ENCODE measurements at places on chromosomes 1 and 21.
A peak's percentile ranks its signal among the peaks of the same experiment; 100 is the strongest.

GRCh38 chr21:45984584-45985095 is 3.1 kb downstream of the COL6A1 start:
- no peak for DNase-seq

DNA sequence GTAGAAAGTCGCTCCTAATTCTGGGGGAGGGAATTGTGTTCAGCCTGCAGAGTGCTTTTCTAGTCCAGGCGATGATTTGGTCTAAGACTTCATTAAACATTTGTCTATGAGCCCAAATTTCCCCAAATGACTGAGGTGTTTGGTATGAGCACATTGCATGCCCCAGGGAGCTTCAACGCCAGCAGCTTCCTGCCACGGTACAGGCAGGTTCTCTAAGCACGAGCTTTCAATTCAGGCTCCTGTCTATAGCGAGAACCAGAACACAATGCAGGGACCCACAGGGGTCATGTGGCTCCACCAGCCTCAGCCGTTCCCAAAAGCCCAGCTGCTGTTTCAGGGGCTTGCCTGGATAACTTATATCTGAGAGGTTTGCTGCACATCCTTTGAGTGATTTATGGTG is 34.1 kb upstream of the H6PD start:
- DNase-seq, result no peak

DNA sequence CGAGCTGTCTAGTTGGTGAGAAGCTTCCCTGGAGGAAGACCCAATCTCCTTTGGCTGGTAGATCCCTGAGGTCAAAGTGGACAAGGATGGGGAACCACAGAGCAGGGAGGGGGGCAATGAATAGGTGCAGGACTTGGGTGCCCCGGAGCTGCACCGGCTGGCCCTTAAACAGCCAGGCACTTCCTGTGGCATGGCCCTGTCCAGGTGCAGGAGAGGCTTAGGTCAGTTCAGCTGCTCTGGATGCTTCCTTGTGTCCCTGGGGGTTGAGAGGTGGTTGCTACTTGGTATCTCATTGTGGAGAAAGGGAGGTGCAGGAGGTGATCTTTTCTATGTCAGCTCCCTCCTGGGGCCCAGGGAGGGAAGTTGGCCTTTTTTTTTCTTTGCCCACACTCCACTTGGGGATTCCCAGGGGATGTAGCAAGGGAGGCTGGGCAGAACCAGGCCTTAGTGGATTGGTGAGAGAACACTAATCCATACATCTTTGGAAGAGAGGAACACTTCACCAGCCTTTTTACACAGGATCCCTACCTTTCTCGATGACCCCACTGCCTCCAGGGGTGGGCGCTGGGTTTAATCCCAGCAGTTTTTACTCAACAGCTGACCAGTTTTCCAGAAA is 1.2 kb upstream of the ST3GAL3 start:
- no peak for DNase-seq

DNA sequence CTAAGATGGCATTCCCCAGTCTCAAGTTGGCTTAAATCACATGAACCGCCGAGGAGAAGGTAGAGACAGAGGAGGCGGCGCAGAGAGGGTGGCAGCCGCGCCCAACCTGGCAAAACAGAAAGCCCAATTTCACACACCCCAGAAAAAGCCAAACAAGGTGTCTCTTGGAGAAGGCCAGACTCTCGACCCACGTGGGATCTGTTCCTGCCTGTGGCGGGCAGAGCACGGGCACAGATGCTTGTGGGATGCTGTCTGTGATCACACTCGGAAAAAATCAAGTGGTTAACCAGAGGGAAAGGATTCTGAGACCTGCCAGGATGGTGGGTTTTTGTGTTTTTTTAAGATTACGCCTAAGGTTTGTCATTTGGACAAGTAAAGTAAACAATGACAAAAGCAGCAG is 80.7 kb downstream of the MRPL37 start:
- no peak for DNase-seq

DNA sequence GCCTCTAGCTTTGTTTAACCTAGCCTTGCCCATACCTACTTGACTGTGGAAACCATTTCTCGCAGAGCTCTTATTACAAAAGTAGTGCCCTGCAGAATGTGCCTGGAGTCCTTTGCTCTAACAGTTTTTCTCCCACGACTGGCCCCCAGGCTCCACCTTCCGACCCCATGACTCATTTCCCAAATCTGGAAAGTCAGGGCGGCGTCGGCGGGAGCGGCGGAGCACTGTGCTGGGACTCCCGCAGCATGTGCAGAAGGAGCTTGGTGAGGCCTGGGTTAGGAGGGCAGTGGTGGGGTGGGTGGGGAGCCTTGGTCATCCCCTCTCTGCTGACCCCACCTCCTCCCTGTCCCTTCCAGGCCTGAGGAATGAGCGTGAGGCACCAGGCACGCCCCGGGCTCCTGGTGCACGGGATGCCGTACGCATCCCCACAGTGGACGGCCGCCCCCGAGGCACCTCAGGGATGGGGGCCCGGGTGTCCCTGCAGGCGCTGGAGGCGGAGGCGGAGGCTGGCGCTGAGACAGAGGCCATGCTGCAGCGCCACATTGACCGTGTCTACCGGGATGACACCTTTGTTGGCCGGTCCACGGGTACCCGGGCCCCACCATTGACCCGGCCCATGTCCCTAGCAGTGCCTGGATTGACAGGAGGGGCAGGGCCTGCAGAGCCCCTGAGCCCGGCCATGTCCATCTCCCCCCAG is 47.5 kb downstream of the YARS1 start:
- DNase-seq, result no peak

DNA sequence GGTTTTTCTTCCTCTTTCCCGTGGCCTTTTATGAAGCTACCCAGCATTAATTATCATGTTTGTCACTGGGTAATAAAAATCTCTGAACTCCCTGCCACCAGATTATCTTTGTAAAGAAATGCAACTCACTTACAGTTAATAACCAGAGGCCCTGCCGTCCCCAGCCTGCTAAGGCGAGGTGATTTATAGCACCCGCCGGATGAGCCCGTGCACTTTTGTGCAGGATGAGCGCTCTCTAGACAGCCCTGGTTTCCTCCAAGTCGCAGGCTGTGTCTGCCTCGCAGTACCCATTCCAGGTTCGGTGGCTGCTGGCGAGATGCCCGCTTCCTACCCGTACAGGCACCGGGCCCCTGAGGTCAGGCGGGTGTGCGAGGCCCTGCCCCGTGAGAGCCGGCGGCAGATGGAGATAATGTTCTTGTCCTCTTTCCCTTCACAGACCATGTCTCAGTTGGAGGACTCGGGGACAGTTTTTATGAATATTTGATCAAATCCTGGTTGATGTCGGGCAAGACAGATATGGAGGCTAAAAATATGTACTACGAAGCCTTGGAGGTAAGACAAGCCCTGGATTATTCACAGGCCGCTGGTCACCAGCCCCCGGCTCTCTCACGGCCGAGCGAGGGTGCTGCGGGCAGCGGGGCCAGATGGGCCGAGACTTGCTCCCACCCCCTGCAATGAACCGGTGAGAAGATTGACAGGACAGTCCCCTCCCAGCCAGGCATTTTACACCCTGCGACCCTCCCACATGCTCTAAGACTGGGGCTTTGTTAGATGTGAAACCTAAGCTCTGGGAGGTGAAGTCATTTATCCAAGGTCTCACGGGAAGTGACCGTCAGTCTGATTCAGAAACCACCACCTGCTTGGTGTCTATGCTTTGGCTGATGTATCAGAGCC is 28.5 kb upstream of the SELENON start:
- DNase-seq, result no peak

DNA sequence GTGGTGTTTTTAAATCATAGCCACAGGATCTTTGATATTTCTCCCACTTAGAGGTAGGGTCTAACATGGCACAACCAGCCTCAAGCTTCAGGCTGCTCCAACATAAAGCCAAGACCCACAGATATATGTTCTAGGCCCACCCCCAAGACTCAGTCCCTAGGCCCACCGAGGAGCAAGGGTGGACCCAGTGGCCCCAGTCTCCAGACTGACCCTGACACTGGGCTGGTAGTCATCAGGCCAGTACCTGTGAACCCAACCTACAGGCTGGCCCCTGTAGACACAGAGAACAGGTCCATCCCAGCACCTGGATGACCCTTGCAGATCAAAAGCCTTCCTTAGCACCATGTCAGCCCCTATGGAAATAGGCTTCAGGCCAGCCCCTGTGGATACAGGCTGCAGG is 60.5 kb downstream of the NEGR1 start:
- DNase-seq, result no peak

DNA sequence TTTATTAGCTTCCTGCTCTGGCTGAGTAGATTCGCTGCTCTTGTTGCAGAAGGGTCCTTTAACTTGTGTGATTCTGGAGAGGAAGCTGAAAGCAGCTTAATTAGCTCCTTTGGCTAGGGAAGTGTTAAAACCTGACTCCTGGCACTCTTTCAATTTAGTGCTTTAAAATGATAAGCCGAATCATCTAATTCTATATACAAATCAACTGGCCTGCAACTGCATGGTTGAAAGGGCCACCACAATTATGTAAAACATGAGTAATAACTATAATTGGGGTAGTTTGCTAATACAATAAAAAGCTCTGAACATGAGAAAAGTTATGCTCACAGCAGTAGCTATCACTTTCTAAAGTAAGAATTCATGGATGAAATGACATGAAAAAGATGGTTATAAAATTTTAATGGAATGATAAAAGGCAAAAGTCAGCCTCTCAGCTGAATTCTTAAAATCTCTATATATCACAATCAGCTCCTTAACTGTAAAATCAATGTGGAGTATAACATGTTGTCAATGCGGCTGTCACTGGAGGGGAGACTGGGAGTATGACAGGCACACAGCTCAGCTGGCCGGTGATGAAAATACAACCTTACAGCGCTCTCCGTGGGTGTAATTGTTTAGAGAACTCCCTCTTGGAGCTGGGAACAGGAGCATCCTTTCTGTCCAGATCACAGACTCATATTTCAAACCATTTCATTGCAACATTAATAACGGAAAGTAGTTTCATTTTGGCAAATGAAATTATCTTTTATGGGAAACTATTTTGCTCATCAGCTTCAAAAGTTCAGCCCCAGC is 324.4 kb downstream of the KCTD3 start:
- DNase-seq, result no peak

DNA sequence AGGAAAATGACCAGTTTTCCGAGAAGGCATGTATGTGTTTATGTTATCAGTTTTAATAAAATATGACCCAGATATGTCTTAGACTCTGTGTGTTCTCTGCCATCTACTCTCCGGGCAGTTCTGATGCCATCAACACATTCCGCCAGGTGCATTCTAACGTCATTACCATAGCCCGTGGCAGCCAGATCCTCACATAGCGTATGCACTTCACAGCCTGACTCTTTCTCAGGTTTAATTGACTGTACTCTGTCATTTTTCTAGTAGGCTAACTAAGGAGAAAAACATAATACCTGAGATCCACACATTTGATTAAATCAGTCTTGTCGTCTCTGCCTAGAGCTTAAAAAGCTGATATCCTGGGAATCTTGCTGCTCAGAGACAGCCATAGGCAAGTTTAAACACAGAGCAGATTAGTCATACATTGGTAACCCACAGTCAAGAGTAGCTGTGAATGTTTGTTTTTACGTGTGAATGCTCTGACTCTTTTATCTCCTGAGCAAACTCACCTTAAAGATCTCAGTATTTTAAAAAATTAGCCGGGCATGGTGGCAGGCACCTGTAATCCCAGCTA is 175.9 kb downstream of the GREM2 start:
- no peak for DNase-seq

DNA sequence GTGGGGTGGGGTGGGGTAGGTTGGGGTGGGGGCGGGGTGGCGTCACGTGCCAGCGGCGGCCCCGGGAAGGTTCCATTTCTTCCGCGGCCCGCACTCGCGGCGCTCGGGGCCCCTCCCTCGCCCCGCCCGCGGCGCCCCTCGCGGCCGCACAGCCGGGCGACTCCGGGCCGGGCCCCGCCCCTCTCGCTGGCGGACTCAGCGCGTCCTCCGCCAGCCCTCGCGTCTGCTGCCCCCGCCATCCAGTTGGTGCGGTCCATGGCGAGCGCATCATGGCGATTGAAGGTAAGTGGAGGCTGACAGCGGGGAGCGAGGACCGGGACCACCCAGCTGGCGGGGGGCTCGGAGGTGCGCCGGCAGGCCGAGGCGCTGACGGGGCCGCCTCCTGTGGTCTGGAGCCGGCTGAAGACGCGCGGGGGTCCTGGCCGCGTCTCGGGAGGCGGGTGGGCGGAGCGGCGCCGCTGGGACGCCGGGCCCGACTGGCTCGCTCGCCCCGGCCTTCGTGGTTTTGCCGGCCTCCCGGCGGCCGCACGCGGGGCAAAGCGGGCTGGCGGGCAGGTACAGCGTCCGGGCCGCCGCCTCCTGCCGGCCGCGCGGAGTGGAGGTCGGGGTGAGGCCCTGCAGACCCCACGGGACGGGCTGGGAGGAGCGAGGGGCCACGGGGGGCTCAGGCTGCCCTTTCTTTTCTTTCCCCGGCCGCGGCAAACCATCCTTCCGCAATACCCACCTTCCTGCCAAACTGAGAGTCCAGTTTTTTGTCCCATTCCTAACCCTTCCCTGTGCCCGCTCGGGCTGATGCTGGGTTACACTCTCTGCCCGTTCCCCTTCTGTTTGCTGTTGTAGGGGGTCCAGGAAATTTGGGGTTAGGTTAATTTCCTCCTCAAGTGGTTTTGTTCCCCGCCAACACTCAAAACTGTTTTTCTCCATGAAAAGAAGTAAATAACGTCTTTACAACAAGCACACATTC is at the start of gene SYT14:
Gene SYT14 (plus strand): TSS at position 222 of the 964 bp plus-strand sequence. CDS start 48 bp downstream, at position 270.
- peak; percentile 1 for DNase-seq

DNA sequence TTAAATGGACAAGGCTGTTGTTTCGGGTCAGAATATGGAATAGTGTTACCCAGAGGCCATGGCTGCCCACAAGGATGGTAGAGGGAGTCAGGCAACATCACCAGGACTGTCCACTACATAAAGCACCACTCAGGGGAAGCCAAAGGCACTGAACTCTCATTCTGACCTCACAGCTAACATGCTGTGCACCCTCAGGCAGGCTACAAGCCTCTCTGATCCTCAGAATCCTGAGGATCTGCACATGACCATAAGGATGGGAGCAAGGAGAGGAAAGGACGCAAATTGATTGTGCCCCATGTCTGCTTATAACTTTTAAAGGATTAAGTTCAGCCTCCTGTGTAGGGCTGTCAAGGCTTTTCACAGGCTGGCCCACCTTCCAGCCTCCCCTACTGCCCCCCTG is 38.7 kb downstream of the PLEKHA6 start:
- no peak for DNase-seq

DNA sequence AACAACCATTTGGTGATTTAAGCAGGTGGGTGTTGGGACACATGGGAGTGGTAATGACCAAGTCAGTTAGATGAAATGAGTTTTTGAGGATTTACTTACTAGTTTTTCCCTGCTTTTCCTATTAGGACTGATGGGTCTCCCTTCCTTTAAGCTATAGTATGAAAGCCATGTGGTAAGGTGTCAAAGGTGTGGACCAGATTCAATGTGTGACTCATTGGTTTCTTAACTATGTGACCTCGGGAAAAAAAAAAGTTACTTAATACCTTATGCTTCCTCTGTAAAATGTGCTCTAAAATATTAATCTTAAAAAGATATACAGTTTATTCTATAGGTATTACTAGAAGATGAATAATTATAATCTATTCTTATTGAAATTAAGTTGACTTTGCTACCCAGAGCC is 93.7 kb downstream of the DUSP10 start:
- DNase-seq, result no peak

Data from stimulated activated CD4-positive, alpha-beta T cell treated with anti-CD3 and anti-CD28 coated beads, Interleukin-4, amount 100 ng/mL, for 48 hours (primary cell).